ENCODE measurements at places on chromosomes 3 and 15.

DNA sequence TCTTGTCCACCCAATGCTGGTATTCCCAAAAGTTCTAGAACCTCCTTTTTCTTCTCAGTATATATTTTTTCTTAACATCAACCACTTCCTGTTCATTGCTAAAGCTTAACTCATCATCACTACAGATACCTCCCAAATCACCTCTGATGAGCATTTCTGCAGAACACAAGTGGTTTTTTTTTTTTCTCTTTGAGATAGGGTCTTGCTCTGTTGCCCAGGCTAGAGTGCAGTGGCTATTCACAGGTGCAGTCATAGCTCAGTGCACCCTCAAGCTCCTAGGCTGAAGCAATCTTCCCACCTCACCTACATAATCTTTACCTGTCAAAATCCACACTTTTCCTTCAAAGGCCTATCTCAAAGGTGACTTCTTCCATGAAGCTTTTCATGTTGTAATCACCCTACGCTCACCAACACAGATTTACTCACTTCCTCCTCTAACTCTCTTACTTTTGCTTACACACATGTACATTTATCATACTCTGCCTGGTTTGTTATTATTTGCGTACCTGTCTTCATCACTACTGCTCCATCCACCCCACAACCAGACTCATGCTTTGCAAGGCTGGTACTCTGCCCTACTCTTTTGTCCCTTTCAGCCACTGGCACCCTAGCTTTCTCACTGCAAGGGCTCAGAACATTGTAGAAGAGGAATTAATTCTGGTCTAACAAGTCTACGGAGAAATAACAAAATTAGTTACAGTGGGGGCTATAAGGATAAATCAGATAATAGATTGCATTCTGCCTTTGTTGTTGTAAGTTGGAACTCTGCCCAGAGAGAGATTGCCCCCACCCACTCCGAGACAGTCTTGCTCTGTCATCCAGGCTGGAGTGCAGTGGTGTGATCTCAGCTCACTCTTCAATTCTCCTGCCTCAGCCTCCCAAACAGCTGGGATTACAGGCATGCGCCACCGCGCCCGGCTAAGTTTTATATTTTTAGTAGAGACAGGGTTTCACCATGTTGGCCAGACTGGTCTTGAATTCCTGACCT, 27.5 kb downstream of the HERC1 start:
- DNase-seq: no peak

GRCh38 chr3:194257916-194258668, 93.0 kb downstream of the CPN2 start:
- DNase-seq: no peak

- no peak for DNase-seq
Measured at GRCh38 chr15:101362986-101363566, 68.0 kb upstream of the SNRPA1 start.

DNA sequence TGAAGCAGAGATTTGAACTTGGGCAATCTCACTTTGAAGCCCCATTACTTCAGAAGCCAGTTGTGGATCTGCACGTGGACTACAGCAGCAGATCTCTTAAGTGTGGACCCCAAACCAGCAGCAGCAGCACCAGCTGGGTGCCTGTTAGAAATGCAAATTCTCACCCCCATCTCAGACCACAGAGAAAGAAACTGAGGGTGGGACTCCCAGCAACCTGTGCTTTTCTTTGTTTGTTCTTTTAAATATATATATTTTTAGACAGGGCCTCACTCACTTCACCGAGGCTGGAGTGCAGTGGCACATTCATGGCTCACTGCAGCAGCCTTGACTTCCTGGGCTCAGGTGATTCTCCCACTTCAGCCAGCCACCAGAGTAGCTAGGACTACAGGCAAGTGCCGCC, 53.2 kb downstream of the SLTM start:
- no peak for DNase-seq

- DNase-seq: no peak
Measured at GRCh38 chr15:85000189-85000864, 18.7 kb downstream of the PDE8A start.

GRCh38 chr15:70618929-70619328, 144.4 kb downstream of the UACA start:
- DNase-seq: no peak

GRCh38 chr3:57673156-57673555, 19.7 kb downstream of the DENND6A start:
- no peak for DNase-seq

- DNase-seq: no peak
Measured at GRCh38 chr3:128283421-128283820, 130.1 kb downstream of the EEFSEC start.

GRCh38 chr3:34077417-34078195, 279.2 kb downstream of the PDCD6IP start:
- DNase-seq: no peak

- DNase-seq: no peak
Measured at GRCh38 chr15:66752078-66752477, 50.0 kb downstream of the SMAD6 start.

- no peak for DNase-seq
Measured at GRCh38 chr3:98897701-98898100, 3.8 kb downstream of the DCBLD2 start.

DNA sequence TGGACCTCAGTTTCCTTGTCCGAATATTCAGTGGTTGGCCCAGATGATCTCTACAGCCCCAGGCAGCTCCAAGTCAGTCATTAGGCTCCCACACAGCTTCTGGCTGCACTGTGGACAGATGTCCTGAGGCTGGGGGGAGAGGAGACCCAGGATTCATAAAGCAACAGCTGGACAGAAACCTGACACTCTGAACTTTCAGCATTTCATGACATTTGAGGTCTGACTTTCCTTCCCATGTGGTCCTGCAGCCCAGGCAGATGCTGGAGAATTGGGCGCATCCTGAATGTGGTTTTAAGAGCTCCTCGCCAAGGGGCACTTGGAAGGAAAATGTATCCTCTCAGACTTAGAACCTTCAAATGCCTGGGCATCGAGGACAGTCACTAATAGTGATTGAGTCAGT, 307.6 kb upstream of the LRRFIP2 start:
- DNase-seq: no peak

DNA sequence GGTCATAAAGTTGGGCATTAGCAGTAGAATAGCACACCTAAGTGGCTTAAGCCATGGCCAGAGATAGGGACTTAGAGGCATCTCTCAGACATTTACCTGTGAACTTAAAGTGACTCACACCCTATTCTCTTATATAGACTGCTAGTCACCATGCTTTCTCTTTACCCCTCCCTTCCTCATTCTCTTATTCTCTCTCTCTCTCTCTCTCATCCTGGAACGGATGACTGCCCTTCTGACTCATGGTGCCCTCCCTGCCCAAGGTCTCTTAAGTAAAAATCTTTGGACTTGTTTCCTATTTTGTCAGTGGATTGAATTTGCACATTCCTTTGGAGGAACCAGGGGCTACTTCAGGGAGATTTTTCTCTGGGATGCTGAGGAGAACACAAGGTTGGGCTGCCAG, 58.8 kb downstream of the NPAP1 start:
- no peak for DNase-seq

GRCh38 chr3:167406876-167407492, 26.9 kb upstream of the ZBBX start:
- no peak for DNase-seq

GRCh38 chr3:69330891-69331400, 54.9 kb downstream of the FRMD4B start:
- DNase-seq: no peak

- DNase-seq: no peak
Measured at GRCh38 chr3:51986010-51986947, 2.9 kb downstream of the ACY1 start.

DNA sequence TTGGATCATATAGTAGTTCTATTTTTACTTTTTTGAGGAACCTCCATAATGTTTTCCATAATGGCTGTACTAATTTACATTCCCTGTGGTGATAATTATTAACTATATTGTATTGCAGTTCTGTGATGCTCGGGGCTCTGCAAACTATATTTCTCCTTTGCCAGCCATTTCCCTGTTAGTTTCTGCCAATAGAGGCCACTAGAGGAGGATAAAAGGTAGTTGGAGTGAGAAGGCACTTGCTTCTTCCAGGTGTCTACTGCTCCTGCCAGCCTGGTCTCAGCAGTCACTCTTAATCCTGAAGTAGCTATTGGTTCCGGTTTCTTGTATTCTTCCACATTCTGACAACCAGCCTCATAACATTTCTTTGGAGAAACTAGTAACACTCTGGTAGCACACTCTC, 233.9 kb upstream of the GBE1 start:
- no peak for DNase-seq

DNA sequence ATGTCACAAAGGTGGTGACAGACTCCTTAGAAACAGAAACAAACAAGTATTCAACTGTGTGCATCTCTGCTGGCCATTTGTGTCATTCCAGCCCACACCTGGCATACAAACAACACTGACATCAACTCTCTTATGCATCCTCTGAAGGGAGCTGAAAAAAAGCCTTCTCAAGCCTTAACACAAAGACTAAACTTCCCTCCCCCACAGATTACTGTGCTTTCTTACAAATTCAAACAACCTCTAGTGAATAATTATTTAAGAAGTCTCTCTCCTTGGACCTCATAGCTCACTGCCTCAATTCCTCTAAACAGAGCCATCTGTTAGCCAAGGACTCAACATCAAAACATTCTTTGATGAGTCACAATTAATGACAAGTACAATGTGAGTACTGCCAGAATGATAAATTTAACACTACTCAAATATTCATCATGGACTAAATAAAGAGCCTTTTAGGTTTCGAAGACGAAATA, 132.1 kb downstream of the WDR76 start:
- DNase-seq: no peak

DNA sequence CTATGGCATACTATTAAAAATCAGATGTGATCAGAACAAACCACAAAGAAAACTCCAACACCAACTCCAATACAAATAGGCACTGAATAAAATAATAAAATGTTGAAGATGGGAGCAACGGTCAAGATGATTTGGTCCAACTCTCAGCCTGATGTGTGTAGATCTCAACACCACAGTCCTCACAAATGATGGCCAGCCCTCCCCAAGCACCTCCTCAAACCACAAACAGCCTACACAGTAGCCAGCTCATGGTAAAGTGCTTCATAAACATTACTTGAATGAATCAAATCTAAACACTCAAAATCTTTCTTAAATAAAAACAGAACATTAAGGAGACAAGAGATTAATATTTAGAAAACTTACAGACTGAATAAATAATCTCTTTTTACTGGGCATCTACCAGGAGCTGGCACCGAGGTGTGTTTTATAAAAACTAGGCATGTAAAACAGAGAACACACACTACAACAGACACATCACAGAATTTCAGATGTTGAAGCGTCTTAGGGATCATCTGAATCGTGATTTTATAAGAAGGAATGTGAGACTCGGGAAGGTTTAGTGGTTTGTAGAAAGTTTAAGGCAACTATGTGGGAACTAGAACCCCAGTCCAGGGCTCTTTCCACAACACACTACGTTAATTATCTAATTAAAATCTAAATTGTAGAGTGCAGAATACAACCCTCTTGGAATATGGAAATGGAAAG, 102.4 kb downstream of the MYLK start:
- no peak for DNase-seq

DNA sequence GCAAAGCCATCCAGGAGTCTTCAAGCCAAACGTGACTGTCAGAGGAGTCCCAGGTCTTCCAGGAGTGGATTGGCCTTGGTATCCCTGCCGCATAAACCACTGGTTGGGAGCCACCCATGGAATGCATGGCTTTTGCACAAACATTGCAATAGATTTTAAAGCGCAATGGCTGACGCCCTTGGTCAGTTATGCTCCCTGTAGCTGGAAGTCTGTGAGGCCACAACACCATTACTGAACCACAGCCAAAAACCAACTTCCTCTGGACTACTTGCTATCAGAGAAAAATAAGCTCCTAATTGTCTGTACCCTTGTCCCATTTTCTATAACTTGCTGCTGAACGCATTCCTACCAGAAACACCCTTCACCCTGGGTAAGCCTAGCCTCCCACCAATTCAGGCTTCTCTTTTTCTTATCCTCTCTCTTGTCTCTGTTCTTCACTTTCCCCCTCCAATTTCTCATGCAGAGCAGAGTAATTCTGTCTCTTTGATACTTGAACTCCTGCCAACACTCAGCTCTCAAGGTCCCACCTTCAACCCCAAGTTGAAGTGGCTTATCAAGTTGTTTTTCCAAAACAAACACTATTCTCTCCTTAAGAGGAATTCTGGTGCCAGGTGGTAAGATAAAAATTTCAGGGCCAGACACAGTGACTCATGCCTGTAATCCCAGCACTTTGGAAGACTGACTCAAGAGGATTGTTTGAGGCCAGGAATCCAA, 176.4 kb upstream of the UBE2E1 start:
- no peak for DNase-seq

DNA sequence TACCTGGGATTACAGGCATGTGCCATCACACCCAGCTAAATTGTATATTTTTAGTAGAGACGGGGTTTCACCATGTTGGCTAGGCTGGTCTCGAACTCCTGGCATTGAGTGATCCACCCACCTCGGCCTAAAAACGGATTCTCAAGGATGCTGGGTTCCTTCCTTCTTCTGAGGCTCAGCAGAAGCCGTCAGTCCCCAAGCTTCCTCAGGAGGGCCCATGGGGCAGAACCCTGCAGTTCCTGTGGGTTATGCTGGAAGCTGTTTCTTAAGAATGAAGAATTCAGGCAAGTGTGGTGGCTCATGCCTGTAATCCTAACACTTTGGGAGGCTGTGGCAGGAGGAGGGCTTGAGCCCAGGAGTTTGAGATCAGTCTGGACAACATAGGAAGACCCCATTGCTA, 29.0 kb upstream of the ZNF710 start:
- no peak for DNase-seq

- DNase-seq: no peak
Measured at GRCh38 chr3:23002151-23002550, 201.0 kb upstream of the UBE2E2 start.

DNA sequence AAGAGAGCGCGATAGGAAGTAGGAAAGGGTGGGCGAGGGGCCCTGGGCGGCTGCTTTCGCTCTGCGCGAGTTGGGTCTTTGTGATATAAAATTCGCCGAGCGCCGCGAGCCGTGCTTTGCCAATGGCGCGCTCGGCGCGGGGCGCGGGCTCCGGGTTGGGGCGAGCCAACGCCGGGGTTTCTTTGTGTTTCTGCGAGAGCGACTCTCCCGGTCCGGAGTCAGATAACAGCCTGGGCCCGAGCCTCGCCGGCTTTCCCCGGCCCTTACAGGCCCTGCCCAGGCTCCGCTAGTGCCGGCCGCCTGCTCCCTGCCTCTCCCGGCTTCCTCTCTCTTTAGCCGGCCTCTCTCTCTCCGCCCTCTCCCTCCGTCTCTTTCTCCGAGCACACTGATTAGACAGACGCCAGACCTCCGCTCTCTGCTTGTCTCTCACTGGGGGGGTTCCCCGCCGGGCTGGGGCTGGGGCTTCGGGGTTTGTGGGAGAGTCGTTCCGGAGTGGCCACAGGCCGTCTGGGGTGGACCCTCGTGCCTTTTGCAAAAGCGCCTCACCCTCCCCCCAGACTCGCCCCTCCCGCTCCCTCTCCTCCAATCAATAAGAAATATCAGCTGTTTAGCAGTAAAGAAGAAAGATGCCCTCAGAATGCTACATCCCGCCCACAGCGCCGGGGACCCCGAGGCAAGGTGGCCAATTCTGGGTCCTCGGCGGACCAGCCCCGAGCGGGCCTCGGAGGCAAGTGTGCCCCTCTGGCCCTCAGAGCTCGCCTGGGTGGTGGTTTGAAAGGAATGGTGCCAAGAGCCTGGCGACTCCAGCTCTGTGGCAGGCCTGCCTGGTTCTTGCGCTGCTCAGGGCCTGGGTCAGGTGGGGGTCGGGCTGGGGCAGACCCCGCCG, 2.9 kb downstream of the NR2F2 start:
- no peak for DNase-seq

- no peak for DNase-seq
Measured at GRCh38 chr3:14539742-14540491, at the start of gene GRIP2. GRIP2 (minus strand) TSS chr3:14540342; CDS start chr3:14540308, 34 bp downstream.
